ENCODE measurements at places on chromosomes 11 and 22. TPM values are rescaled to one million over a fixed set of nuclear protein-coding genes. Genes with fewer than 3 reads are reported as not detected.

The PRODH gene
- total RNA-seq: 0.06 TPM

The ADAMTS8 gene
- total RNA-seq: 0.53 TPM

The TRIM22 gene
- 69.4 TPM for total RNA-seq

The FAM89B gene
- 19.4 TPM for total RNA-seq

The MS4A12 gene
- not detected for total RNA-seq

The LRRC56 gene
- total RNA-seq: 0.25 TPM

The TMEM121B gene
- total RNA-seq: under 0.01 TPM

The SF1 gene
- 88.3 TPM for total RNA-seq

The KCNJ1 gene
- total RNA-seq: 0.06 TPM

The ROBO4 gene
- total RNA-seq: 1.9 TPM

The UNC93B1 gene
- total RNA-seq: 16.8 TPM

The TTC36 gene
- 0.26 TPM for total RNA-seq

The TMEM191C gene
- total RNA-seq: 3.0 TPM

The BRMS1 gene
- total RNA-seq: 58.0 TPM

The TRIM51 gene
- not detected for total RNA-seq

The ALX4 gene
- total RNA-seq: not detected

The ESAM gene
- 13.6 TPM for total RNA-seq

The SLC29A2 gene
- total RNA-seq: 0.12 TPM

The XKR3 gene
- 0.06 TPM for total RNA-seq

The GRM5 gene
- total RNA-seq: 0.06 TPM

The BARX2 gene
- not detected for total RNA-seq

Data from aortic smooth muscle cell (primary cell).